Activated naive CD4-positive, alpha-beta T cell treated with anti-CD3 and anti-CD28 coated beads, Interleukin-2, amount 50 U/mL, for 16 hours (primary cell): ENCODE measurements at places on chromosomes 6 and 20.

GRCh38 chr20:11352041-11352440 is 565.7 kb upstream of the BTBD3 start:
- DNase-seq, result no peak

DNA sequence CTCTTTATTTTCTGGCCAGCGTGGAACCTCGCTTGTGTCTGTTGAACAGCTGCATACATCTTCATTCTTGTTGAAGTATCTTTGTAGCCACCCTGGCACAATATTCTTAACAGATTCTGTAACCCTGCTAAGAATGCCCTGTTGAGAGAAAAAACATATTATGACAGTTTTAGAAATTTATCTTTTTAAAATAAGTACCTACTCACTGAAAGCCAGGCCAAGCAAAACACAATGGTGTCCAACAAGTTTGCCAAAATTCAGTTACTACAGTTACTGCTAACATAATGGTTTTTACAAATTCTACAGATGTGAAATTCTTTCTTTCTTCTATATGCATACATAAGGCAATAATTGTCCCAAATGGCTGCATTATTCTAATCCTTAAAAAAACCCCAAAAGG is 18.2 kb downstream of the NUP153 start:
- no peak for DNase-seq

GRCh38 chr6:106486236-106486635 is 125.7 kb downstream of the CRYBG1 start:
- DNase-seq, result no peak

DNA sequence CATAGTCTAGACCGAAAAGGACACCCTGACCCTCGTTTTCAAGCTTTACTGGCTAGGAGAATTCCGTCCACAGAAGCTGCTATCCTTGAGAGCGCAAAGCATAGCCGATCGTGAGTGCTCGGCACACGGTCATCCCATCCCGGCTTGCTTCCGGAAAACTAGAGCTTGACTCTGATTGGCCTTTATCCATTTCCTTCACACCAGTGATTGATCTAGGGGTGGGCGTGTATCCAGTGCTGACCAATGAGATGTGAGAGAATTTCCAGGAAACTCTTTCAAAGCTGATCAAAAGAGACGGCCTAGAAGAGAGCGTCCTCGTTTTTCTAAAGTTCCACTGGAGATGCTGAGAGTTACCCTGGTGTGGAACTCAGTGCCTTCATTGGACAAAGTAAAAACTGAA is 41.0 kb upstream of the NFATC2 start:
- no peak for DNase-seq

DNA sequence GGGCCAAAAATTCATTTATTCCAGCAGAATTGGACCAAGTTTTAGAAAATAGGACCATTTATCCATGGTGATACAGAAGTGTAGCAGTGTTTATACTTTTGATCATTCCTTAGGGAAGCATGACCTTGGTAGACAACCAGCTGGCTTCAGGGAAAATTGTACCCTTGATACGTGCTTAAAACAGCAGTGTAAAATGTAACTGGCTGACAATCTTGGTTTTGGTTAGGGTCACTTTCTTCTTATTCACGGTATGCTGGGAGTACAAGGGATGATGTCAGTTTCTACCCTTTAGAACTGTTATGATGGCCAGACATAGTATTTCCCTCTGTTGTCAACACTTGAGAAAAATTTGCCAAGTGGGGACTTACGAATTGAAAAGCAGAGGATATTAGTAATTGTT is 157.1 kb downstream of the BCKDHB start:
- no peak for DNase-seq

DNA sequence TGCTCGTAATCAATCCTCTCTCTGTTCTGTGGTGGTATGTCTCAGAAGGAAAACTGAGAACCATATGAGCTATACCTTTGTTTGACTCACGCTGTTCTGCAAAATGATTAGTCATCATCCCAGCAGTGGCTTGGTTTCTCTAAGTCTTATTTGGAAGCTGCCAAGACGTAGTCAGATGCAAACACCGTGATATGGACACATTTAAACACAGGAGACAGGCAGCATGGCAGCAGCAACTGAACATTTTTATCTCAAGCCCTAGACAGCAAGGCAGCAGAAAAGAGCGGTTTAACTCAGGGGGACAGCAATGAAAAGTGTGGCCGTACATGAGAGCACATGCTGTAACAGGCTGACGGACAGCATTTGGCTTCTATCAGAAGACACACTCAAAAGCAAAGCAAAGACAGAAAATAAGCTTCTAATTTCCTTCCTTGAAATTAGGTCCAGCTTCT is 1295.1 kb downstream of the EPHA7 start:
- no peak for DNase-seq

GRCh38 chr6:13303668-13304017 is 24.7 kb downstream of the TBC1D7 start:
- no peak for DNase-seq
